ENCODE measurements at places on chromosomes 7 and 10.

DNA sequence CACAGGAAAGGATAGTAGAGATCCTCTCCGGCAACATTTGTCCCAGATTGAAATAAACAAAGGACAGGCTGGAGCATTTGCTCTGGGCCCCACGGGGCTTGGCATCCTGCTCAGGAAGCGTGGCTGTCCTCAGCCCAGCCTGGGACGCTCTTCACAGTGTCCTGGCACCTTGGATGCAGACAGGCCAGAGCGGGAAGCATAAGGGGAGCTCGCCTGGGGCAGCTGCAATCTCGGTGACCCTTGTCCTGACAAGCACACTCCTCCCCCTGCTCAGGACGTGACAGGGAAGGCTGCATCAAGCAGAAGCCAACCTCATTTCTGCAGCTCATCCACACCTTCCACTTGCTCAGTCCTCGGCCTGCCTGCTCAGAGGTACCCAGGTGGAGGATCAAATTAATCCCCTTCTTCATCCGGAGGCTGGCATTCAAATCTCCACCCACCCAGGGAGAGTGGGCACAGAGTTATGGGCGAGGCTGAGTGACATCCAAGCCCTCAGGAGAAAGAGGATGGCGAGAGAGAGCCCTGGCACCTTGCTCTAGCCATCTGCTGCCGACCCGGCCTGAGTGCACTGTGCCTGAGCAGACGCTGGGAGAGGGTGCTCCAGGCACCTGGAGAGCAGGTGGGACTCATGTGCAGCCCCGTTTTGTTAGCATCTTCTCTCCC, 47.6 kb downstream of the ABRAXAS2 start:
- DNase-seq = no peak

DNA sequence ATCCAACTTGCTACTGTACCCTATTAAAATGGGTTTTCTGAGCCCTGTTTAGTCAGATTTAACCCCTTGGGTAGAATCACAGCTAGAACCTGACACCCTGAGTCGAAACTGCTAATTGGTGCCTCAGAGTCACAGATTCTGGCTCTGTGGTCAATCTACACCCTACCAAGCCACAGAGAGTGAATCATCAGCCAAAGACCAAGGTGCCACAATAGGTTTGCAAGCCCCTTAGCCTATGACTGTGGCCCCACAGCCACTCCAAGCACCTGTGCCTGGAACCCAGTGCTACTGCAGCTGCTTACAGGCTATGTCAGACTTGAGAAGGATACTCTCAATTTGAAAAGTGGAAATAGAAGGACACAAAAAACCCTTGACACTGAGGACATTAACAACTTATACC, 202.8 kb upstream of the KCND2 start:
- DNase-seq = no peak

- no peak for DNase-seq
These were observed 213.9 kb upstream of the LRRN3 start for GRCh38 chr7:110877016-110877415.

DNA sequence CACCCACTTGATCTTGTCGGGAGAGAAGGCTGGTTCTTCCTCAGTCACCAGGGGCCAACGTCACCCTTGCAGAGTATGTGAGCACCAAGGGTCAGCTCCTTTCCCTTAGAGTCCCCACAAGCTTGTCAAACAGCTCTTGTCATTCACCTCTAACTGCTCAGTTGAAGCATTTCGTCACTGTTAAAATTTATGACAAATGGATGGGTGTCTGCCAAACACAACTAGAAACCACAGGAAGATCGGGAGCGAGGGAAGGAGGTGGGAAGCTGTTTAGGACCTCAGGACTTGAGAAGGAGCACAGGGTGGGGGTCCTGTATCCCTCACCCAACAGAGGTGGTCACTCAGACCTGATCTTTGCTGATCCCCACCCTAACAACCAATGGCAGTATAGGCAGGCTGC, 373.3 kb upstream of the IGFBP3 start:
- no peak for DNase-seq

- no peak for DNase-seq
These were observed 534.8 kb upstream of the MGMT start for GRCh38 chr10:128932071-128932820.

DNA sequence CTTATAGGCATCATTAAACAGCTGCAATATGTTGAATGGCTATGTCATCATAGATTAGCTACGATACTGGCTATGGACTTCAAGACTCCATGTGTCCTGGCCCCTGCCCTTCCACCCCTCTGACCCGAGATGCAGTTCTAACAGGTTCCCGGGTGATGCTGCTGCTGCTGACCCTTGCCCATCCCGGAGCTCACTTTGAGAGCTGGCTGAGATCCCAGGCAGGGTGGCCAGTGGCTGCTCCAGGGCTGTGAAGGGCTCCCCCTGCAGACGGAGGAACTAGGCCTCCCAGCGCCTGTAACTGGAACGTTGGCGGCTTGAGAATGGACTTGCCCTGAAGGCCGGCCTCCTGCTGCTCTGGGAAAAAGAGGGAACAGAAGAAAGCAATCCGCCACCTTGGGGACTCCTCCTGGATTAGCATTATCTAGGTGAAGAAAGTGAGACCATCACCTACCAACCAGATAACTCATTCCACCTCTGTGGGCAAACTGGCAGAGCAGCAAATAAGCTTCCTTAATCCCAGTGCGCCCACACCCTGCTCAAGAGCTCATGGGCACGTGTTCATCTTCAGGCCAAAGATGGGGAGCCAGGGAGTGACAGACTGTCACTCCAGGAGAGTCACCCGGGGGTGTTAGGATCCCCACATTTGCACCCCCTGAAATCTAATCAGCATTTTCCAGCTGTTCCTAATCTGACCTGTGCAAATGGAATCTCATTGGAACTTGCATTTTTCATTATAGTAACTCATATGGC, 56.8 kb downstream of the PARP12 start:
- DNase-seq = no peak

GRCh38 chr7:114956702-114957101, 34.8 kb downstream of the MDFIC start:
- no peak for DNase-seq

DNA sequence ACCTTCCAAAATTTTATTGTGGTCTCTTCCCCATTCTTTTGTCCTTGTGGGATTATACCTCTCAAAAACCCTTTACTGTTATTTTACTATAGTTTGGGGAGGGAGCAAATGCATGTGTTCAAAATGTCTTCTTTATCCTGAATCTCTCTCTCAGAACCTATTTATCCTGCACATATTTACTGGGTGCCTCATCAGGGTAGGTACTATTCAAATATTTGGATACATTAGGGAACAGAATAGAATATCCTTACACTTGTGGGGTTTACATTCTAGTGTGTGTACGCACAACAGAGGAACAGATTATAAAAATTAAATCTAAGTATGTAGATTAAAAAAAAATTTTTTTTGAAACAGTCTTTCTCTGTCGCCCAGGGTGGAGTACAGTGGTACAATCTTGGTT, 48.6 kb downstream of the SCD start:
- DNase-seq = no peak

- no peak for DNase-seq
These were observed 2.0 kb downstream of the ZSCAN25 start for GRCh38 chr7:99618726-99619125.

GRCh38 chr7:45869426-45869825, 3.5 kb downstream of the CCDC201 start:
- DNase-seq = no peak

DNA sequence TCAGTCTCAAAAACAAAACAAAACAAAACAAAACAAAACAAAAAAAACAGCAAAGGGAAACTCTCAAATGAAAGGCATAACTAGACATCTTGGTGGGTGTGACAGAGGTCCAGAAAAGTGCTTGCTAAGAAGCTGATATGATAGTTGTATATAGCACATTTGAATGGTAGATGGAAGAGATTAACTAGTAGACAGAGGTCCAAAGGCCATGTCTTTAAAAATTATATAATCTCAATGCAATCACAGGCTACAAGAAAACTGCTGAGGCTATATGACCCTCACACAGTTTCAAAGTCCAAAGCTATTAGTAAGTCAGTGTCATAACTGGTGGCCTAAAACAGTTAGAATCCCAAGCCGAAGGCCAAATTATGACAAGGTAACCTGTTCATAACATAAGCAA, 15.6 kb upstream of the CUBN start:
- DNase-seq = no peak

DNA sequence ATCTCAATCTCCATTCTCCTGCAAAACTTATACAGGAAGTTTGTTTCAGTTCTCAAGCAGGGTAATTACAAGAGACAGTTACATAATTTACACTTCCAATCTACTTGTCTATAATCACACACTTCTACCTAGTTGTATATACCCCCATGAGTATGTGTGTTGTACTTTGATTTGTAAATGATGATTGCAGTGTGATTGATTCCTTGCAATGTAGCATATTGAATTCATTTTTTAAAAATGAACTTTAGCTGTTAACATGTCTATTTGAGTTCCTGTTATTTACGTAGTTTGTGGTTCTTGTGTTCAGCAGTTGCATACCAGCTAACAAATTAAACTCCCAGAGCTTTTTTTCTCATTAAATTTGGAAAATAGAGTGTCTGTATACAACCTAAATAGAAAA, 102.5 kb upstream of the SAMD8 start:
- no peak for DNase-seq

DNA sequence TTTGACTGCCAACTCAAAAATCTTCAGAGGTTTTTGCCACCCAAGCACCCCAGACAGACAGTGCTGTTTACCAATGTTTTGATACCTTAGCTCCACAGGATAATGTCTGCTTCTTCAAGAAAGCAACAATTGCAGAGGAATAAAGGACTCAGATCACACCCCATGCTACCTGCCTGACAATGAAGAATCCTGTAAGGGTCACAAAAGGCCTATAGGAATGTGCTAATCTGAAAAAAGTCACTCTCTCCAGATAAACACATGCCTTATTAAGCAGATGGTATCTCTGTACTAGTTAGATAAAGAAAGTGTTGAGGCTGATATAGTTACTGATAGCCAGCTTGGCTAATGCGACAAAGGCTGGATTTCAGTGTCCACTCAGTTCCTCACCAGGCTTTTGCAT, 1076.7 kb upstream of the SORCS1 start:
- DNase-seq = no peak

GRCh38 chr7:20030915-20031362, 186.2 kb downstream of the MACC1 start:
- no peak for DNase-seq

DNA sequence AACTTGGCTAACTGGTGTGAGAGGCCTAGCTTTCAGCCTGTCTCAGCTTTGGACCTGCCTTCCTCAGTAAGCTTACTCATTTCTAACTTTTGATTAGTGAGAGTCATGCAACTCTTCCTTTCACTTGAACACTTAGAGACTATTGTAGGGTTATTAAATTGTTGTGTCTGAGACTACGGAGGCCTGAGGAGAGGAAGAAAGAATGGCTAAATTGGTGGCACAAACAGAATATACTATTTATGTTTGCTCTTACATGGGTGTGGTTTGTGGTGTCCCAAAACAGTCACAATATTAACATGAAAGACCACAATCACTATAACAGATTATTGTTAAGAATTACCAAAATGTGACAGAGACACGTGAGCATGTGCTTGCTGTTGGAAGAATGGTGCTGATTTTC, 82.1 kb downstream of the TRIM24 start:
- no peak for DNase-seq

GRCh38 chr7:114711241-114711640, 210.7 kb upstream of the MDFIC start:
- no peak for DNase-seq

DNA sequence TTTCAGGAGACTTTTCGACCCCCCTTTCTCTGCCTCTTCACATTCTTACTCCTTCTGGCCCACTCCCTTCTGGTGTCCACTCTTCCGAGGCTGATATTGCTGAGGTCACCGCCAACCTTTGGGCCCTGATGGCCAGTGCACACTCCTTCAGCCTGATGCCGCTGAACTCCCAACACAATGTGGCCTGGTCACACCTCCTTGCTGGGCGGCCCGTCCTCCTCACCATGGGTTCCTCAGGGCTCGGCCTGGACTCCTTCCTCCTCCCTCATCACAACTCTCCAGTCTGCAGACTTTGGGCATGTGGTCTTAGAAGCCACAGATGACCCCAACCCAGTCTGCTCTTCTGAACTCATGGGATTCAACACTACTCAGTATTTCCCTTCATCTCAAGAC, 583.0 kb upstream of the MGMT start:
- no peak for DNase-seq

DNA sequence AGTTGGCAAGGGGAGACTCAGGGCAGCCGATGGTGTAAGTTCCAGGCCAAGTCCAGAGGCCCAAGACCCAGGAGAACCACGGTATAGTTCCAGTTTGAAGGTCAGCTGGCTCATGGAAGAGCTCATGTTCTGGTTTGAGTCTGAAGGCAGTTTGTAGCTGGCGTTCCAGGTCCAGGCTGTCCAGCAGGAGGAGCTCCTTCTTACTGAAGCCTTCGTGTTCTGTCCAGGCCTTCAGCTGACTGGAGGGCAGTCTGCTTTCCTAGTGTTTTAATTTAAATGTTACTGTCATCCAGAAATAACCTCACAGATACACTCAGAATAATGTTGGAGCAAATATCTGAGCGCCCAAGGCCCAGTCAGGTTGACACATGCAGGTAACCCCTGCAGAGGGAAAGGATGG, 4.2 kb downstream of the SUN1 start:
- no peak for DNase-seq

GRCh38 chr10:11444531-11445228, 166.8 kb downstream of the USP6NL start:
- DNase-seq = no peak

DNA sequence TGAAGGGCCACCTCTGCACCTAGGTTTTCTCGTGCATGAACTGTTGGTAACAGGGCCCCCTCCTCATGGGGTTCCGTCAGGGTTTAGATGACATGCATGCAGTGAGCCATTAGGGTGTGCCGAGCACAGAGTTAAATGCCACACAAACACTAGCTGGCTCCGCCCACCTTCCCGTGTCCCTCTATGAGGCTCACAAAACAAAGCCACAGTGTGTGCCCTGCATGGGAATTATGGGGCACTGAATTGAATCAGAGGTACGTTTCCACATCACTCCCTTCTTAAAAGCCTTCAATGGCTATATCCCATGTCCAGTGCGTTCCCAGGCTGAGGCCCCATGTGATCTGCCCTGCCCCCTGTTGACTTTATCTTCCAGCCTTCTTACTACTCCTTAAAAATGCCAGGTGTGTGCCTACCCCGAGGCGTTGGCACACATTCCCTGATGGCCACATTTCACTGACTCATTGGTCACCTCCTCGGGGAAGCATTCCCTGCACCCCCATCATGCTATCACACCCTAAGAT, 35.7 kb downstream of the GSDME start:
- DNase-seq = no peak

GRCh38 chr7:128385988-128386925, 23.5 kb downstream of the IMPDH1 start:
- DNase-seq = no peak
